ENCODE measurements at places on chromosomes 11 and 22.

DNA sequence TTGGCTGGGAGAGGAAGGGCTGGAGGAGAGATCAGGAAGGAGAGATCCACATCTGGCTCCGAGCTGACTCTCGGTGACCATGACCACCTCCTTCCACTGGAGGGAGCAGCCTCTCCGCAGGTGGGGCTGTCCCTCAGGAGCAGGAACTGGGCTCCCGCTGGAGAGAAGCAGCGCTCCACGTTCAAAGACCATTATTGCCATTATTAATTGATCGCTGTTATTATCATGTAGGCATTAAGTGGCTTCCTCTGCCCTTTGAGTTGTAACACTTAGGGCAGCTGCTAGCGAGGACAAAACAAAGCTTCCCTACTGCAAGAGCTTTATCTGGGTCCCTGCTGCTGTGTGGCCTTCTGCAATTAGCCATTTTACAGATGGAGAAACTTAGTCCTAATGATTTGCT, 251.9 kb downstream of the ST3GAL4 start:
- peak; percentile 61 for DNase-seq

DNA sequence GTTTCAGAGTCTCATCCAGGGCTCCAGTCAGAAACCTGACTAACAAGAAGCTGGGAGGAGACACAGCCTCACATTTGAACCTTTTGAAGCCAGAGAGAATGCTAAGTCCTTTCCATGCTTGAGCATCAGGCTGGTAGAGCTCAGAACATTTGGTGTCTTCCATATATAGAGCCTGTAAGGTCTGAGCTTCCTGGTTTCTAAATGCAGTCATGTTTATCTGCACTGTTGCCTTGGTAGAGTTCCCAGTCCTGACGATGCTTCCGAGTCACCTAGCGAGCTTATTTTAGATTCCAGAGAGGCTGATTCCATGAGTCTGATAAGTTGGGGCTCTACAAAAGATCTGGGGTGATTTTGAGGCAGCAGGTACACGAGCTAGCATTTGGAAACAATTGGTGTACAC, 68.4 kb upstream of the SORL1 start:
- no peak for DNase-seq

DNA sequence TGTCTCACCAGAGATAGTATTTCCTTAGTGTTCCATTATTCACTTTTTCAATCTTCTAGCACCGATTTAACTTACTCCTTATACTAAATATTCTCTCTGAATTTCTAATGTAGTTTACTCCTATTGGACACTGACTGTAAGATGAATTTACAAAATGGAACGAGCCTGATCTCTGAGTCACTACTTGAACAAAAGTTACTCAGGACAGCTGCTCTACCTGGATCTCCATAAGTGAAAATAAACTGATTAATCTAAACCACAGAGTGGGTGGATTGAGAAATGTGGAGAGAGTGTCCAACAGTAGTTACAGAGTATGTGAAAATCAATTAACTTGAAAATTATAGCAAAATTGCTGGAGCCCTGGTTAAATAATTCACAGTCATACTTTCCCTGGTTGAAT, 141.7 kb upstream of the CHORDC1 start:
- no peak for DNase-seq

GRCh38 chr11:27471589-27472397, 797 bp downstream of the LGR4 start:
- no peak for DNase-seq

DNA sequence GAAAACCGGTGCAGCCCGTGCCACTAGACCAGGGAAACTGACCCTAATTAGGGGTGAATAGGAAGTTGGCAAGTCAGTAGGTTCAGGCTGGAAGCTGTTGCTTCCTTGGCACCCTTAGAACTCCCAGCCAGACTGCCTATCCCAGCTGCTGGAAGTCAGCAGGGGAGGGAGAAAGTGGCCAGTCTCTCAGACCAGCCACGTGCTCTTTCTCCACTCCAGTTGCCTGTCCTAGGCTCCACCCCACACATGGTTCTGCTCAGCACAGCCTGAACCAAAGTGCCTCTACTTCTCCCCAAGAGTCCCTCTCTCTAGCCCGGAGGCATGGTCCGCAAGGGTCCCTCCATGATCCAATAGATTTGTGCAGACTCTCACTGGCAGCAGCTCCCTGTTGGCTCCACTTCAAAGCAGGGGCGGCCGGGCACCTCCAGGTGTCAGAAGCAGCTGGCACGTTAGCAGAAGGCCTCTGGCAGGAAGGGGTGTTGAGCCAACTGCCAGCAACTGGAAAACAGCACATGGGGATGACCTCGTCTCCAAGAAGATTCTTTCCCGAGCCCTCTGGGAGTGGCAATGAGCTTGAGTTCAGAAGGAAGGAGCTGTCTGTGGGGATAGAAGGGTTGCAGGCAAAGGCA, 27.7 kb downstream of the ARFGAP2 start:
- DNase-seq, result peak; percentile 42

DNA sequence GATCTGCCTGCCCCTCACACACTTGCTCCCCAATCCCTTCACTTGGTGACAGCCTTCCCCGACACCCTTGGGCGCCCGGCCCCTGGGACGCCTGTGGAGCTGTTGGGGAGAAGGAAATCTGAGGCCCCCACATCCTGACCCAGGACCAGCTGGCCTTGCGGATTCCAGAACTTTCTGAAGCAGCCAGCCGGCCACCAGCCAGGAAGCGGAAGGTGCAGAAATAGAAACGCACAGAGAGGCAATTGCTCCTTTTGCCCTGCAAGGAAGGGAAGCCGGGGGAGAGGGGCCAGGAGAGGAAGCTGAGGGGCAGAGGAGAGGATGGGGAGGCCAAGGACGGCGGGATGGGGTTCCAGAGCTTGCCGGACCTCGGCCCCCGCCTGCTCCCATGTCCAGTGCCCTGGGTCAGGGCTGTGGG, 66.7 kb upstream of the LINC01488 start:
- DNase-seq, result no peak

GRCh38 chr11:2699185-2699530, 636 bp downstream of the KCNQ1OT1 start:
- no peak for DNase-seq

GRCh38 chr11:59900366-59901126, 22.0 kb downstream of the OOSP3 start:
- DNase-seq, result no peak

- DNase-seq, result peak; percentile 31
These were observed 53.9 kb downstream of the USP47 start for GRCh38 chr11:11895672-11896071.
